Kidney tubule cell (primary cell): ENCODE measurements at places on chromosomes 5 and 9.

DNA sequence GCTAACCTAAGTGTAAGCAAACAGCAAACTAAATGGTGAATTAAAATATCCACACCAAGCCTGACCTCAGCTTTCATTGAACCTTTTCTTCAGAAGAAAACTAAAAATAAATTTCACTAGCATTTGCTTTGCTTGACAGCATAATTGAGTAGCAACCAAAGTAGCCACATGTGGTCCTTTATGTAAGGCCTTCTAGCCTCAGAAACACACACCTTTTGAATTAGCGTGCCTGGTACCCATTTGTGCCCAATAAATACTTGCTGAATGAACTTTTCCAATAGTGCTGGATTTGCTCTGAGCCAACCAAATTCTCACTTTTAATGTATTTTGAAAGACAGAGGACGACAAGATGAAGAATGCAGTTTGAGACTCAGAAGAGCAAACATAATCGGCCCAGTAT is 2.1 kb upstream of the NIPBL start:
- DNase-seq, result no peak

DNA sequence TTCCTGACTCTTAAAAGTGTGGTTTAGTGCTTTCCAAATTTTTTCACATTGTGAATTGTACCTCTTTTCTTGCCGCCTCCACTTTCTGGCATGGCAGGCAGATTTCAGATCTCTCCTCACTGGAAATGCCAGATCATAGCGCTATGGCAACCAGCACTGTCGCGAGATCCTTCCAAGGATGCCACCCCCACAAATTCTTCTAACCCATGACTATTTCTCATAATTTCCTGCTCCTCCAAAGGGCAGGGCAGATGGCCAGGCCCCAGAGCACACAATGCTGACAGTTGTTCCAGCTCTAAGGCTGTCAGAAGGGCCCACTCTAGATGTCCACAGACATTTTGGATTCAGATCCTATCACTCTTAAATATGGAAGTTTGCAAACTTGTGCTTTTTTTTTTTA is 446.2 kb upstream of the RIOK2 start:
- DNase-seq, result peak; percentile 19

DNA sequence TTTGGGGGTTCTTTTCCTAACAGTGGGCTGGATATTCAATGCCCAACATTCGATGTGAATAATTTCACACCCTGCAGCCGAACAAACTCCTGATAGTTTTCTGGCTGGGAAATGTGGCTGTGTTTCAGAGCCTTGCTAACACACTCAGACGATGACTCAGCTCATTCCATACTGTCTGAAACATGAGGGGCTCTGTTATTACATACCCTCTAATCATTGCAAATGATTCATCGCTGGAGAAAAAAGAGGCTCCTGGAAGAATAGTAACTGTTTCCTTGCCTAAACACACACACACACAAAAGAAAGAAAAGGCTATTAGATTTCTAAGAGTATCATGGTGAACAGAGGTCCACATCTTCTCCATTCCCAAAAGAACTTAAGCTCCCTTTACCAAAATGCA is 75.8 kb downstream of the OXCT1 start:
- DNase-seq, result peak; percentile 91

DNA sequence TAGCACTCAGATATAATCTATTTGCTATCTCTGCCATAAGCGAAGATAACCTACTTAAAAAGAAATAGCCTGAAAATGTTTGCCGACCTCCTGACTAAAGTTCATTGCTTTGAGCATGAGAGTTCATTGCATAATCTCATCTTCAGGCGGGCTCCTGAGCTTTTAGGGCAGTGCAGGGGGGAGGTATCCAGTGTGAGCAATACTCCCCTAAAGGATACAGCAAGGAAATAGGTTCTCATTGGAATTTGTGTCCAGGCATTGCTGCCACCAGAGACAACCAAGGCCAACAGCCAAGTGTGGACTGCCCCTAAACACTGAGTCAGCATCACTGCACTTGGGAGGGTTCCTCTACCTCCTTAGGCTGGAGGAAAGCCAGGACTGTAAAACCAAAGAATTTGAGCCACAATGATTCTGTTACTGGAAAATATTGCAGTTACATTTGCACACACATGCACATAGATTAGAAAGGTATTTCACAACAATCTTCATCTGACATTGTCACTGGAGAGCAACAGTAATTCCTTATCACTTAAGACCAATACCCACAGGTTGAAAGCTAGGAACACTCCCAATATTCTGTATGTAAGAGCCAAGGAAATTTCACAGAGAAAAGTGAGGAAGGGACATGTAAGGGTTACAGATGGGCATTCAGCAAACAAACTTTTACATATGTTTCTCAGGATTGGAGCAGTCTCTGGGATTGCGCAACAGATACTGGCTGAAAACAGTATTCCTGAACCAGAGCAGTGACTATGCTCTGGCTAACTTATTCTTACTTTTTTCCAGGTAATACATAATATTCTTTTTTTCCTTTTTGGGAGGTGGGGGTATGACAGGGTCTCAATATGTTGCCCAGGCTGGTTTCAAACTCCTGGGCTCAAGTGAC is 98.6 kb upstream of the TLE1 start:
- peak; percentile 91 for DNase-seq

- no peak for DNase-seq
These were observed 295.5 kb upstream of the MSX2 start for GRCh38 chr5:174428895-174429294.

GRCh38 chr9:5665059-5665458 is 36.2 kb downstream of the RIC1 start:
- DNase-seq, result no peak

GRCh38 chr9:93807166-93808074 is 147.7 kb downstream of the BARX1 start:
- no peak for DNase-seq
